ENCODE measurements at places on chromosomes 5 and 9.
A peak's percentile ranks its signal among the peaks of the same experiment; 100 is the strongest.

- DNase-seq, result no peak
These were observed 81.3 kb downstream of the ANKRD33B start for GRCh38 chr5:10645146-10645545.

DNA sequence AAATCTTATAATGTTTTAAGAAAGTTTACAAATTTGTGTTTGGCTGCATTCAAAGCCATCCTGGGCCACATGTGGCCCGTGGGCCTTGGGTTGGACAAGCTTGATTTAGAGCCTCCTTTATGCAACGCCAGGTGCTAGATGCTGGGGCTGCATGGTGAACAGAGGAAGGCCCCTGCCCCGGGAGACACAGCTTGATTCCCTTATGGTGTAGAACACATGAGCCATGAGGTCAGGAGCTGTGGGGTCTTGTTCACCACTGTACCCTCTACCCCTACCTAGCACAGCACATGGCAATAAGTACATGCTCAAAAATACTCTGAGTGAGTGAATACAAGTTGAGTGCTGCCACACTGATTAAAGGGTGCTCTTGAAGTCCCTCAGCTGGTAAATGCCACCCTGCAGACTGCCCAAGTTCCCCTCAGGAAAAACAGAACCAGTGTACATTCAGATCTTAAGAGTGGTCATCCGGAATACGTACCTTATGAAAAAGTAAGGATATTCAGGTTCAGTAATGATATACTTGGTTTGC, 71.9 kb downstream of the ARRDC3 start:
- no peak for DNase-seq

DNA sequence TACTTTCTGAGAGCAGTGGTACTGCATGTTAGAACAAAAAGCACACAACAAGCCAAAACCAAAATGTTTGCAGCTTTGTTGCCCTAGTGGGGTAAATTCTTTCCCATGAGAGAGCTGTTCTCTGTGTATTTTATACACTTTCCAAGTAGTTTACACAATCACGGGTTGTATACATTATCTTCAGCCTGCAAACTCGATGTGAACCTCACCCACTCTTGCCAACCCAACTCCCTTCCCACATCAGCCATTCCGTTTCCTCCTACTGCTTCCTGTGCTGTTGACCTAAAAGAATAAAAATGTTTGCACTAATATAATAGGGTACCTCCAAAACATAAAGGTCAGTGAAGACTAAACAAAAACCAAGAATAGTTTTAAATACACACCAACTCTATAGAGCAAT, 47.0 kb downstream of the IQGAP2 start:
- no peak for DNase-seq

- no peak for DNase-seq
These were observed 71.5 kb downstream of the NEK6 start for GRCh38 chr9:124329206-124329792.

DNA sequence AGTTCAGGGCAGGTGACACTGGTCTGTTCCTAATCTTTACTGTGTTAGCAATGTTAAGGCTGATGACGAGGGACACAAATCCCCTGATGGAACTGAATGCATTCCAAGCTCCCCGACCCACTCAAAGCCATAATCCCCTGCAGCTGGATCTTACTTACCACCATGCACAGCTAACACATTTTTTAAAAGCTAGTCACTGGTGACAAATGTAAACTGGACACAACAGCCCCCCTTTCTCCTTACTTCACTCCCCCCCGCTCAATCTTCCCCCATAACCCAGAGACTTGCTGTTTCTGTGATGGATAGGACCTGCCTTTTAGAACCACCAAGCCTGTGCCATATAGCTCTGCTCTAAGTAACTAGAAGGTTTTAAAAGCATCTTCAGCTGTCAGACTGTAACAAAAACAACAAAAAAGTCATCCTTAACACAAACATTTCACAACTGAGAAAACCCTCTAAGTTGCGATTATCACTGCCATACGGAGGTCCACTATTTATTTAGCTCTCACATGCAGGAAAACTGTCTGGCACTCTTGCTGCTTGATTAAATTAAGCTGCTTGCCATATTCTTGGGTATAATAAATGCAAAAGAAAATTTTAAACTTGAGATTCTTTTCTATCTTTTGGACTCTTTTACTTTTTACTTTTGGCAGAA, 44.4 kb downstream of the BNC2 start:
- DNase-seq, result peak; percentile 88

DNA sequence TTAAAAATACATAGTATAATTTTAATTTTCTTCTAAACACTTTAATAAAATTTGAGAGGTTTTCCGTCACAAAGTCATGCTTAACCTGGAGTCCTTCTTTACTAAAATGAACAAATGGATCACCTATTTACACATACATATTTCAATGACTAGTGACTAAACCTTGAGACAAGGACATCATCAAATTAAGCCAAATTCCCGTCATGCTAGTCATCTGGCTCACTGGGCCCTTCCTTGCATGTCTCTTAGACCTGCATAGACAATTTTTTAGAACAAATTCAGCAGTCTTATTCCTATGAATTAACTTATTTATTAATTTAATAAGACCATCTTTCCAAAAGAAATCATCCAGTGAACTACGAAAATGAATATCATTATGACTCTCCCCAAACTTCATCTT, 26.6 kb downstream of the ERAP2 start:
- DNase-seq, result no peak

- DNase-seq, result peak; percentile 49
These were observed 9.9 kb downstream of the ZBED3 start for GRCh38 chr5:77076961-77077828.

GRCh38 chr5:150895431-150896428, 9.1 kb downstream of the ZNF300 start:
- DNase-seq, result no peak

GRCh38 chr5:38413696-38414095, 142.8 kb downstream of the LIFR start:
- DNase-seq, result no peak

DNA sequence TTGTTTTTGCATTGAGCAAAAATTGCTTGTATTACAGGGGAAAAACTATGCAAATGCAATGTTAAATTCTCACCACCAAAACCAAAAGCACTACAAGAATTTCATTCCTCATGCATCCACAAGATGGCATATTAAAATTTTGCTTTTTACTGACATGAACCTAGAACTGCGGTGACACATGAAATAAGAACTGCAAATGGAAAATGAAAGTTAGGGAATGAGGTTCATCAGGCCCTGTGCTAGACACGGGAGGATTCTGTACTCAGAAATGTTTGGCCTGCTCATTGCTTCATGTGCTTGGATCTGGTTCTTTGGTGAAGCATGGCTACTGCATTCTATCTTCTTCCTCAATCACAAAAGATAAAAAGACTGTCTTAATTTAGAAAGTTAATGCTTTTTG, 9.1 kb upstream of the RFK start:
- DNase-seq, result peak; percentile 77

DNA sequence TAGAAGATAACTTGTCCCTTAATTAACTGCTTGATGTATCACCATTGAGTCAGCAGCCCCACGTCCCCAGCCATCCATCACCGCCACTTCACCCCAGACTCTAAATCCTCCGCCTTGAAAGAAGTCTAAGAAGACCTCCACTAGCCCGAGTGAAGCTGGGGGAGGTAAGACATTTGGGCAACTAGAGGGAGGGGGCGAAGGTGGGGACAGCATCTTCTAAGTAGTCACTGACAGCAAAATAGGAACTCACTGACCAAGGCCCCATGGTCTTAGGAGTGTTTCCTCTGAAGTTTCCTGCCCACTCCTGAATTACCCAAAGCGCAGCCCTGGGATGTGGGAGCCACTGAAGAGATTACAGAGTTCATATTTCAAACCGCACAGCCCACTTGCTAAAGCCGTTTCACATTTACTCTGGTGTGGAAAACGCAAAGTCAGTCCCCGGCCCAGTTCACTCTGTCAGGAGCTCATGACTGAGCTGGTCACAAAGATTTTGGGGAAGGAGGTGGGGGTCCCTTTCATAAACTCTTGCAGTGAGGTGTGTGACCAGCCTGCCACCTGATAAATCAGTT, 107.4 kb downstream of the LHFPL2 start:
- DNase-seq, result peak; percentile 54

GRCh38 chr5:65779643-65780042, 57.6 kb downstream of the NLN start:
- DNase-seq, result no peak

GRCh38 chr5:72074251-72074650, 33.0 kb upstream of the MAP1B start:
- no peak for DNase-seq
